ENCODE measurements at places on chromosomes 2 and 18.

DNA sequence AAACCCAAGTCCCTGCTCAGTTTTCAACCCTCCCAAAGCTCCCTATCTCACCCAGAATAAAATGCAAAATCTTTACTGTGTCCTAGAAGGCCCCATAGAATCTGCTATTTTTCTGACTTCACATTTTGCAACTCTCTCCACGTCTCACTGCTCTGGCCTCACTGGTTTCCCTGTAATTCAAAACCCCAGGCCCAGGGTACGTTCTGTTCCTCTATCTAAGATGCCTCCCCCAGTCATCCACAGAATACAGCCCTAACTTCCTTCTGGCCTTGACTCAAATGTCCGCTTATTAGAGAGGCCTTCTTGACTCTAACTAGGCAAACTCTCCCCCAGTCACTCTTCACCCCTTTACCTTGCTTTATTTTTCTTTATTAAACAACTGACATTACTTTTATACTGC lies 42.0 kb downstream of the FAM161A start:
- DNase-seq = no peak

GRCh38 chr2:100105678-100106054 lies 36.7 kb downstream of the AFF3 start:
- no peak for DNase-seq

GRCh38 chr2:128777196-128778035 lies 458.7 kb upstream of the HS6ST1 start:
- DNase-seq = peak; percentile 62

DNA sequence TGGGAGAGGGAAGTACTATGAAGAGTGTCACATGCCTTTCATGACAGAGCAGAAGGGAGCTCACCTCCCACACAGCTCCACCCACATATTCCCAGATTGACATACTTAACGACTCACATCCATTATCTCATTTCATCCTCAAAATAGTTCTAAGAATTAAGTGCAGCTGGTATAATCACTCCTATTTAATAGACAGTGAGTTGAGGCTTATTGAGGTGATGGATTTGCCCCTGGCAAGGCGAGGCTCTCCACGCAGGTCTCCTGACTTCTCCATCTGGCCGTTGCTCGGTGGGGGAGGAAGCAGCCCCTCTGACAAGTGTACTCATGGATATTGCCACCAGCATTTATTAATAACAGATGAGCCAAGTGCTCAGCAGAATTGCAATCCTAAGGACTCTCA lies 81.4 kb downstream of the TGOLN2 start:
- peak; percentile 51 for DNase-seq

GRCh38 chr2:66872081-66872985 lies 437.4 kb downstream of the MEIS1 start:
- no peak for DNase-seq

GRCh38 chr18:44725300-44726058 lies 44.8 kb downstream of the SETBP1 start:
- DNase-seq = no peak

GRCh38 chr18:28208712-28209265 lies 31.9 kb upstream of the CDH2 start:
- no peak for DNase-seq

GRCh38 chr2:135820003-135820618 lies 16.9 kb downstream of the LCT start:
- DNase-seq = no peak

DNA sequence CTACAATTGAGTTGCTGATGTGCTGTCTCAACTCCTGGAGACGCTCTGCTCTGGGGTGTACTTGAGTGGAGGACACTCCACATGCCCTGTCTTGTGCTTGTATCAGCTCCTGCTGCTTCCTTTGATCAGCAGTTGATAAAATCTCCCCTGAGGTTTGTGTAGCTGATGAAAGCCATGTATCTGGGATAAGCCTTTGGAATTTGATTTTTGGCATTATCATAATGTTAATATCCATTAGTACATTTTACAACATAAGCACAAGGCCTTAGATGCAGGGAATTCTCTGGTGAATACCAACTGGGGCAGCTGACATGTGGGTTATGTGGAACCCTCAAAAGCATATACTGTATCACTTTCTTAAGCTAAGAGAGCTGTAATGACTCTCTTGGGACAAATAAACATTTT lies 222.7 kb upstream of the ITGA4 start:
- no peak for DNase-seq

GRCh38 chr2:159617646-159618045 lies 1.3 kb upstream of the BAZ2B start:
- no peak for DNase-seq

DNA sequence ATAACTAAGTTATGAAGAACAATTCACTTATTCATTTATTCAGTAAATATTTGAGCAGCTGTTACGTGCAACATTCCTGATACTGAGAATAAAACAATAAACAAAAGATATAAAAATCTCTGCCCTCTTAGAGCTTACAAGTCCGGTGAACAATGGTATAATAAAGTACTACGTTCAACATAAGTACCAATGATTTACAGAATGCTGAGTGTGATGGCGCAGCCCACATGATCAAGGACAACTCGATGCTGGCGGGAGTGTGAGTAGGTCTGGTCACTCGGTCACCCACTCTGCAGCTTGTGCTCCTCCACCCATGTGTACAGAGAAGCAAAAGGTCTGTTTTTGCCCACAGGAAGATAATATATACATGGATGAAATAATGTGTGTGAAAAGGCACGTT lies 254.3 kb downstream of the BCL11A start:
- DNase-seq = no peak

GRCh38 chr2:120924924-120925323 lies 189.3 kb downstream of the GLI2 start:
- DNase-seq = no peak

GRCh38 chr2:8588831-8589191 lies 93.0 kb upstream of the ID2 start:
- peak; percentile 28 for DNase-seq

DNA sequence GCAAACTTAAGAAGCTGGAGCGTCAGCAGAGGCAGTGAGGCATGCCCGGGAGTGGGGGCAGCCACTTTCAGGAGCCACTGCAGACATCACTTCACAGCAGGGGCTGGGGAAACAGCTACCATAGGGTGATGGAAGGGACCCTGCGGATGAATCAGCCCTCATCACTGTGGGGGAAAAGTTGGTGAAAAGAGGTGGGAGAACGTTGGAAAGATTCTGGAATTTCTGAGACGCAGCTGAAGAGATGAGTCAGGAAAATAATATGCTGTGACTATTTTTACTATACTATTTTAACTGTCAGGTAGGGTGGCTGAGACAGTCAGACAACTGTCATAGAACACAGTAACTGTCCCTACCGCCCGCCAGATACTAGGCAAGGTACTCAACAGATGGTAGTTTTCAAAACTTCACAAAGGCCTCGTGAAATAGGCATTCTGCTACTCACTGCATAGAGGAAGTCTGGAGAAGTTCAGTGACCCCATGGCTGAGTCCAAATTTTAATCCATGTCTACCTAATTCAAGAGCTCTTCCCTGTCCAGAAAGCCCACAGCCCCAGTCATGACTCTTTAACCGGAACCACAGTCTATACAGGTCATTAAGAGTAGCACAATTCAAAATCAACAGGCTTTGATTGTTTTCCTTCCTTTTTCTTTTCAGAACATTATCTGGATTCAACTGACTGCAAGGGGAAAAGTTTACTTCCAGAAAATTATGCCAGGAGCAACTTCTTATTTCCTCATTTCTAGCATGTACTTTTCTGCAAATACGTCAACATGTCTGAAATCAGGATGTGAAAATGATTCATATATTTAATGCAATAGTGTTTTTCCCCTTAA lies 39.3 kb upstream of the EPB41L3 start:
- DNase-seq = no peak

- no peak for DNase-seq
Measured at GRCh38 chr2:134774786-134775641, 56.2 kb upstream of the TMEM163 start.

GRCh38 chr2:30213907-30214463 lies 17.3 kb upstream of the LBH start:
- no peak for DNase-seq

DNA sequence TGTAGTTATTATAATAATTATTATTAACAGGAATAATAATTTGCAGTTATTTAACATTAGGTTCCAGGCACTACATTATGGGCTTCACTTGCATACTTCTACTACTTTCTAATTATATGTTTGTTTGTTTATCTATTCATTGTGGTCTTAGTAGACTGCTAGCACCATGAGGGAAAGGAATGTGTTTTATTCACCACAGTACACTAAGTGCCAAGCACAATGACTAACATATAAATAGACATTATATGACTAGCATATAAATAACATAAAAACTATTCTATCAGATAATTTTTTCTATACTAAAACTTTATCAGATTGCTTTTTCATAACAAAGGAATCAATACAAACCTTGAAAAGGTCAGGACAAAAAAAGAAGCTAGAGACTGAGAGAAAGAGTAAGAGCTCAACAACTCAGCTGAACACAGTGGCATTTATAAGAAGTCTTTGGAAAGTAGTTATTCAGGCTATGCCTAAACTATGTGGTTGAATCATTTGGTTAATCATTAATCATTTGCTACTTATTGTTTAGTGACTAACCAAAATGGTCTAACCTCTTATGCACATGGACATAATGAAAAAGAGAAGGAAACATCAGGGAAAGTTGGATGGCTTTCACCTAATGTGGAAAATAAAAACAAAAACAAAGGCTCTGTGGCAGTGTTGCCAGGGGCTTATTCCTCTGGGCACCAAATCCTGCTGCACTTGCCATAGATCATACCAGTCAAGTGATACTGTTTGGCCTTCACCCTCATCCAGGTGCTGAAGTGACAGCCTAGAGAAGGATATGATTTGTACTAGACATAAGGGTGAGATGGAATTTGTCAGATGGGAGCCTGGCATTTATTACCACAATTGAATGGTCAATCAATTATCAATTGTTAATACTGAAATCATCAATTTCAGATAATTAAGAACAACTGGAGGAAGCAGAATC lies 174.9 kb downstream of the ETAA1 start:
- DNase-seq = no peak

GRCh38 chr18:66632756-66633155 lies 28.9 kb upstream of the CDH19 start:
- DNase-seq = no peak

DNA sequence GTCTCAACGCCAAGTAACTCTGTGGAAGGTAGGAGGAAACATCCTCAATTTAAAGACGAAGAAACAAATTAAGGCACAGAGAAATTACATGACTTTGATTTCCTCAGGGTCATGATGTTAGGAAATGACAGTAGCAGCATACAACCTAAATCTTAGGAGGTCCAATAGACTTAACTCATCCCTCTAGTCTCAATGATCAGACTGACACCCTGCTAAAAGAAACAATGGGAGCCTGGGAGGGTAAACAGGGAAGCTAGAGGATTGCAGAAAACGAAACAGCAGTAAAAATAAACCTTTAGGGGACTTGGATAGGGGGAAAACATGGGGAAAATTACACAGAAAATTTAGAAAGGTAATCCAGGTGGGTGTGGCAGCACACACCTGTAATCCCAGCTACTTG lies 56.0 kb downstream of the ROCK2 start:
- no peak for DNase-seq

DNA sequence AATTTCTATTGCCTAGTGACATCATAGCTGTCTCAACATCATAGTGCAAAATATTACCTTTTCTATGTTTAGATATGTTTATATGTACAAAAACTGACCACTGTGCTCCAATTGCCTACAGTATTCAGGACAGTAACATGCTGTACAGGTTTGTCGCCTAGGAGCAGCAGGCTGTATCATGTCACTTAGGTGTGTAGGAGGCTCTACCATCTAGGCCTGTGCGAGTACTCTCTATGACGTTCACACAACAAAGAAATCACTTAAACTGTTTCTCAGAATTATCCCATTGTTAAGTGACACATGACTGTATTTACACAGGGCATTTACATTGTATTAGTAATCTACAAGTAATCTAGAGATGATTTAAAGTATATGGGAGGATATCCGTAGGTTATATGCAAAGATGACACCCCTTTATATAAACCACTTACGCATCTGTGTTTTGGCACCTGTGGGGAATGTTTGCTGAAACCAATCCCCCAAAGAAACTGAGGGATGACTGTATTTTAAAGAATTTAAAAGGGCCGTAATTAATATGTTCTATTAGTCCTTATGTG lies 24.7 kb downstream of the IL1R2 start:
- no peak for DNase-seq

DNA sequence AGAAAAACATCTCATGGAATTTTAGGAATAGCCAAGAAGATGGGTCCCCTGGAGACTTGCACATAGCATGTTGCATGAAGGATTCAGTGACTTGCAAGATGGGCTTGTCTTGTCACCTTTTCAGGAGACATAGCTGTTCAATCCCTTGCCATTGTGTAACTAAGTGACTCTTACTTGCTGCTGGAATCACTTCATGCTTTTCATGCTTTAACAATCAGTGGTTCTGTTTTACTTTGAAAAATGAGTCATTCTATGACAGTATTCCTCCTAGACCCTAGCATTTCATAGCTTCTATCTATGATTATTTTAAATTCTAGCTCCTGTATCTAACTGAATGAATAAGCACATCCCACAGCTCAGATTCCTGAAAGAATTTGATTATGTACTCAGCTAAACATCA lies 2.8 kb downstream of the KYNU start:
- DNase-seq = no peak

DNA sequence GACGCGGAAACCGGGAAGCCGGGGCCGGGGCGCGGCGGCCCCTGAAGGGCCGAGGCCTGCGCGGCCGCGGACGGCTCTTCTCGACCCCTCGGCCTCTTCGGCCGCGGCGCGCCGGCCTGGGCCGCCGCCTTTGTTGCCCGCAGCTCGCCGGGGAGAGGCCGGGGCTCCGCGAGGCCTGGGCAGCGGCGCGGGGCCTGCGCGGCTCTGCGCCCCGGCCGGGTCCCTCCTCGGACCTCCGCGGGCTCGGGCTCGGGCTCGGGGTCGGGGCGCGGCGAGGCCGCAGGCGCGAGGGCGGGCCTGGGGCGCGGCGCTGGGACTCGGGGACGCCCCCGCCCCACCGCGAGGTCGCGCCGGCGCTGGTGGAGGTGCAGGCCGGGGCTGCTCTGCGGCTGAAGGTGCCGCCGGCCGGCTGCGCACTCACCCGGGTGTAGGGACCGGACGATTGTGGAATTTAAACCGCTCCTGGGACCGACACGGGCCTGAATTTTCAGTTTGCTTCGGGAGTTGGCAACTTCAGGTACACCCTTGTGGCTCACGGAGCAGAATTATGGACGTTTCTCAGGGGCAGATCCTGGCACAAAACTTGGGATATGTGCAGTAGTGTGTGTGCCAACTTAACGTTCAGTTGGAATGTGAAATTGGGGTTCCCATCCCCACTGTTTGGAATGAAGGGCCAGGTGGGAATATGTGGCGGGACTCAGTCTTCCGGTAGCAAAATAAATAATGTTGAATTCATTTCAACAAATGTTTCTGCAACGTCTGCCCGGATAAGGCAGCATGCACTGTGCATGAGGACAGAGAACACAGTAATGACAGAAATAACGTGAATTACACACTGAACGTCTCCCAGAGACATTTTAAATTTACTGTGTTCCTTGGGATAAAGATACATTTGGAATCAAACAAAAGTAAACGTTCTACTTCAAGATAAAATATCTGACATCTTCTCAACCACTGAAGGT lies 787 bp downstream of the SOCS6 start:
- DNase-seq = no peak

GRCh38 chr2:10046931-10047330 lies 3.6 kb downstream of the KLF11 start:
- no peak for DNase-seq

- DNase-seq = no peak
Measured at GRCh38 chr2:230137902-230138539, 69.3 kb upstream of the SLC16A14 start.

Measured in mesenteric fat pad (tissue), 1 donor.